ENCODE measurements at places on chromosomes 2 and 18.

DNA sequence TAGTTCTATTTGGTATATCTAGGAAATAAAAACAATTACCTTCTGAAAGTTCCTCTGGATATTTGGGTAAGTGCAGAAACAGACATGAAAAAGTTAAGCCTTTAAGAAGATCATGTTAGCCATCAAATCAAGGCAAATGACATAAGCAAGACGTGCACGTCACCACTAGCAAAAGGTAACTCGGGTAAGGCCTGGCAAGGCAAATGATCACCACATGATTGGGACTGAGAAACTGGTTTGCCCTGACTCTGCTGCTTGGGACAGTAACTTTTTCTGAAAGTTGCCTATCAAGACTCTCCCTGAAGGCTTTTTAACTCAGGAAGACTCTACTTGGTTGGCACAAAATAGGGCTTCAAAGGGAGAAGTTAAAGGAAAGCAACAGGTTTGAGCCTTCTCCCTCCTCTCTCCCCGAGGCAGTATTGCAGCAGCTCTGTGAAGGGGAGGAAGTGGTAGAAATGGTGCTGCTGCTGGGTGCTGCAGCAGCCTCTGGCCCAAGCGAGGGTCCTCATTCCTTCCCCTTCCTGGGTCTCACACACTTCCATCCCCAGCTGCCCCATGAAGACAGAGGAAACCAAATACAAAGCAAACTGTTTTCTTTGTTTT, 17.1 kb upstream of the TMEM237 start:
- no peak for DNase-seq

DNA sequence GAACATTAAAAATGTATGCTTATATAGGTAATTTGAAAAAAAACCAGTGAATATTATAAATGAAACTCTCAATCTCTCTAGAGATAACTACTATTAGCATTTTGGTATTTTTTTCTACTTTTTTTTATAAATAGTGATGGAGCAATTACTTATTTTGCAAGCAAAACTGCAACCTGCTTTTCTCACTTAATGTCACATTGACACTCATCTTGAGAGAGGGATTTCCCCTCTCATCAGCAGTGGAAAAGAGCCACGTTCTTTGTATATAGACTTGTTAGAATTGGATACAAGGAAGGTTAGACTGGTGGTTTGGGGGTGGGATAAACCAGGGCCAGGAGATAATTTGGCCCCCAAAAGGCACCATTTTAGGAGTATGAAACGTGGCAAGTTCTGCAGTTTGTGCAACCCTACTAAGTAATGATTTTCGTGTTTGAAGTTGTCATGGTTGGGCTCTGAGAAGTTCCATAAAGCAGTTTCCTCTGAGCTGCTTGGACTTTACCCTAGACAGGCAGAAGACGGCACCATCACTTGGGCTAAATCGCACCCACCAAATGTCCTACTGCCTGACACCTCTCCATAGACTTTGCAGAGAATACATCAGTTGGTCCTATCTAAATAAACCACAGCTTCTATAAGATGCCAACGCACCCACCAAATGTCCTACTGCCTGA, 194.0 kb downstream of the ACTR3 start:
- DNase-seq = no peak

DNA sequence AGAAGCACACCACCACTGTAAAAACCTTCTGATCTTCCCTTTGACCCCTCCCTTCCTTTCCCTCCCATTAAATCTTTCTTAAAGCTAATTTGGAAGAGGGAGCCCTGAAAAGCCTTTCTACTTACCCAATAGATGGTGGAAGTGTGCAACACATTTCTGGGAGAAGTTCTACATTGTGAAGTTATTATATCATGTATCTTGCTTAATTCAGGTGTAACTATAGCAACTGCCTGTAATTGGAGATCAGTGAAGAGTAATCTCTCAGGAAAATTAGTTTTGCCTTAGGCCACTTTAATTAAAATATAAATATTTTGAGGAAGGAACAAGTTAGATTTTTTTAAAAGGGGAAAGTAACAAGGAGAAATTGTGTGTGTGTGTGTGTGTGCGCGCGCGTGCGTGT, 266.0 kb downstream of the SH3BP4 start:
- DNase-seq = no peak

DNA sequence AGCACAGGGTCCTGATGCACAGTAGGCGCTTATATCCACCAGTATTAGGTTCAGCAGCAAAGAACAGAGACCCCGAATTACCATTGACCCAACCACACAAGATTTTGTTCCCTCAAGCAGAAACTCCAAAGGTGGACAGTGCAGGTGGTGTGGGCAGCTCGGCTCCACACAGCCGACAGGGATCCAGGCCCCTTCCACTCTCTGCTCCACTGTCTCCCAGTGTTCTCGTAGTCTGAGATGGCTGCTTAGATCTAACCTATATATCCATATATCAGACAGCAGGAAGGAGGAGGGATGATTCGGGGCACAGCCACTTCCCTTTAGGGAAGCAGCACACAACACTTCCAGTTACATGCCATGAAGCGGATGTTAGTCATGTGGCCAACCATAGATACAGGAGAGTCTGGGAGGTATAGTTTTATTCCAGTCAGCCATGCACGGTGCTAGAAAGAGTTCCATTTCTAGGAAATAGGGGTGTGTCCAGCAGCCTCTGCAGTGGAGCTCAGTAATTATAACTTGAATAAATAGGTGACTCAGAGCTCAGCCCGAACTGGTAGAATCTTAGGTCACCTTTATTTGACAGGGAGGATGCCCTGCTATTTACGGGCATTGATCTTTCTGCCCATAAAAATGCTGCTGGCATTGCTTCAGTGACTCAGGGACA, 158.9 kb downstream of the TWIST2 start:
- DNase-seq = no peak

DNA sequence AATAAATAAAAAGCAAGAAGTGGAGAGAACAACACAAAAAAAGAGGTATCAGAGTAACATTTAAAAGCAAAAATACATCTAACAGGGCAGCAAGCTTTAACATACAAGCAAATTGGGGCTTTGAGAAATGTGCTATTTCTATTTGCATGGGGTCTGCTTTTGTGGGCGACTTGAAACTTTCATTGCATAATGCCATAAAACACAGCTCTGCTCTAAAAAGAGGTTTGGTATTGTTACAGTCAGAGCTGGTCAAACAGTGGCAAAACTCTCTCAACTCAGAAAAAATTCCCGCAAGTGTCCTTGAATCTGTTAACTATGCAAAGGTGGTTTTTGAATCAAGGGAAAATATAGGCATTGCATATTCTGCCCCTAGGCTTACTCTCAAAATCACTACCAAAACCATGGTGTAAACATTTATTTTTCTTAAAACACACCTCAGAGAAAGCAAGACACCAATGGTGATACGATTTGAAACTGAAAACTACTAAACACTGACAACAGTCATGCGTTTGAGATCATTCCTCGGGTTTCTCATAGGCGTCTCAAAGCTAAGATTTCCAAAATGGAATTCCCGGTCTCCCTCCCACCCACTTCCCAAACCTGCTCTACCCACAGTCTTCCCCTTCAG, 45.5 kb downstream of the RNF152 start:
- no peak for DNase-seq

GRCh38 chr2:241994086-241994485, 124.6 kb downstream of the RTP5 start:
- DNase-seq = no peak

DNA sequence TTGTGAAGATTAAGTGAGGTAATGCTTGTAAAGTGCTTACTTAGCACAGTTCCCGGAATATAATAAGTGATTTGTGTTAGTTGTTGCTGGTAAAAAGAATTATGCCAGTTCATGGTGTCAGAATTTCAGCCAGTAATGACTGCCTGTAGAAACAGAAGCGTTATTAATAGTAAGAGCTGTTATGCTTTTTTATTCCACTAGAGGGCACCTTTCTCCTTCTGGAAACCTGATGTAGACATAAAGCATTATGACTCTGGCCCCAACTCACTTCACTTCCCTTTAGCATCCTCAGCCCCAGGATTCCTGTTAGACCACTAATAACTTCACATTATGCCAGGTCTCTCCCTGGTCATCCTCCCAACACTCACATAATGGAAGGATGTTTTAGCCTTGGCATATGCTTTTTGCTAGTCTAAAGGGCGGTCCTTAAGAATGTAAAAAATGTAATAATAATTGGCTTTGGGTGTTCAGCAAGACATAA, 34.9 kb downstream of the C18orf54 start:
- DNase-seq = peak; percentile 56

DNA sequence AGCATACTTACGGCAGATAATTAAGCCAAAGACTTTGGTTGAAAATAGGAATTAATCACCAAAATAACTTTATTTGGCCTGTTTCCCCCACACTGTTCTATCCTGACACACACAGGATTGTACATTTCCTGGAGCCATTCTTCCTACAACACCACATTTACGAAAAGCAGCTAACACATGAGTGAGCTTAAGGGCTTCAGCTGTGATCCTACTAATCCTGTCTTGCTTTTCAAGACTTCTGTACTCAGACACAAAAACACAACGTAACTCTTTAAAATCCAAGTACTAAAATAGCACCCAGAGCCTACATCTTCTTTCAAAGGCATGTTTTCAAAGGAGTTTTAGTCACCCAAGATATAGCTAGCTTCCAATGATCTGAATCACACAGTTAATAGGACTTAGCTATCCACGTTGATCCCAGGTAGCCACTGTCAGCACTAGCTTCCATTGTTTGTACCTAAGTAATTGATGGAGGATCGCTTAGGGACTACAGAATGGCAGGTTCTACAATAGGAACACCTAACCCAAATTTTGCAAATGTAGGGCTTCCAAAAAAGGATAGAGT, 42.8 kb upstream of the TTC39C start:
- DNase-seq = no peak

DNA sequence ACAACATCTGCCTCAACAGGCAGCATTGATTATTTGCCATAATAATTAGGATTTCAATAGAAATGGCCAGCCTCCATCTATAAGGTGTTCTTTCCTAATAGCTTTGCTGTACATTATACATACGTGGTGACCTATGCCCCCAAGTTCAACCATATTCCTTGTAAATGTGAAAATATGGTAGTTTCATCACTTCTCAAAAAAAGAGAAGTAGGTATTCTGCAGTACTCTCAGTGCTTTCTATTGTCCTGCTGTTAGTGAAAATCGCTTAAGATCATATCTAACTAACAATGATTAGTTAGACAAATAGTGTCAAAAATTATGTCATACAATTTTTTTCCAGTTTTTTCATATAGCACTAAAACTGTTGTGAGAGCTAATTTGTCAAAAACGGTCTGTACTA, 79.6 kb downstream of the SLC4A10 start:
- DNase-seq = no peak

DNA sequence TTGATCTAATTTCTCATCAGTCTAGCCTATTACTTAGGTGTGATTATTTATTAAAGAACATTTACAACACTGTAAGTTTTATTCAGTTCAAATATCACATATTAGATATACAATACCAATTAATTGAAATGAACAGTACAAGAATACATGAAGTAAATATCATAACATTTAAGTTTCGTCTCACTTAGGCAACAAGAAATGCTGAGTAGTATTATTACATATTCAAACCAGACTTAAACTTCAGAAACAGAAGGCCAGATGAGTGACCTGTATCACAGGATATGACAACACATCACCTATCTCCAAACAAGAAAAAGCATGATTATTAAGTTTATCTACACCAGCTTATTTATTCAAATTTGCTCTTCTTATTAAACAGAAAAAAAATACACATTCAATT, 48.9 kb downstream of the LONRF2 start:
- DNase-seq = no peak

- DNase-seq = no peak
Observed at GRCh38 chr2:121159291-121160071, 125.5 kb downstream of the TFCP2L1 start.

DNA sequence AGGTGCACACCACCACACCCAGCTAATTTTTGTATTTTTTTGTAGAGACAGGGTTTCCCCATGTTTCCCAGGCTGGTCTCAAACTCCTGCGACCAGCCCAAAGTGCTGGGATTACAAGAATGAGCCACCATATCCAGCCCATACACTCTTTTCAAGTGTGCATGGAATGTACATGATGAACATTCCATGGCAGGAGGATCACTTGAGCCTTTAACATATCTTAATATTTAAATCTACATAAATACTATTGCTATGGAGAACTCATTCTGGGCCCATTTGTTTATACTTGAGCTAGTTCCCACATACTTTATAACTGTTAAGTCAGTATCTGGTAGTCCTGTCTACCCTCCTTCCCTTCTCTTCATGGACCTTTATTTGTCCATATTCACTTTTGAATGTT, 48.4 kb downstream of the RPE start:
- DNase-seq = no peak

DNA sequence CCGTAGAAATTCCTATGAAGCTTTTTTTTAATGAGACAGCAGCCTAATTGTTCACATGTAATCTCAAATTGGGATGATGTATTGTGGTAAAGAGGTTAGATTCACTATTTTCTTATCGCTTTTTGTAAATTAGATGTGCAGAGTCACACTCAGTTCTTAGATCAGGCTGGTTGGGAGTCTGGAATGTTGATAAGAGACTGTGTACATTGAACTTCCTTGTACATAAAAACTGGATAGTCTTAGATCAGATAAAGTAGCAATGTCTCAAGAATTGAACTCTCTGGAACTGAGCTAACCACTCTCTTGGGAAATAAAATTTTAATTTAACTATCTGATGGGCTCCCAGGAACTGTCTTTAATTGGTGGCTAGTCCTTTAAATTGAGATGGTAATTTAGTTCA, 108.1 kb upstream of the MSTN start:
- DNase-seq = no peak

DNA sequence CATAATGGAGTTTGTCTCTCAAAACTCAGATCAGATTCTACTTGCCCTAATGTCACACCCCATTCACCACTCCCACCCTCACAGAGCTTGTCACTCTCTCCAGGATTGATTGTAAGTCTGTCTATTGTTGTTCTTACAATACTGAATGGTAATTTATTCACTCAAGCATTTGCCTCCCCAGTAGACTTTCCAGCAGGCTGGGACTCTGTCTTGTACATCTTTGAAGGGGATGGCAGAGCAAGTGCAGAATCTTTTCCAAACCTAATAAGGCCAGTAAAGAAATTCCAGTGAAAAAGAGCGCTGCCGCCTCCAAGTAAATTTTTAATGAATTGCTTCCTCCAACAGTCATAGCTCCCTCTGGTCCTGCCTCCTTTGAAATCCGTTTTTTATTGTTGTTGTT, 56.9 kb downstream of the RBM43 start:
- no peak for DNase-seq

DNA sequence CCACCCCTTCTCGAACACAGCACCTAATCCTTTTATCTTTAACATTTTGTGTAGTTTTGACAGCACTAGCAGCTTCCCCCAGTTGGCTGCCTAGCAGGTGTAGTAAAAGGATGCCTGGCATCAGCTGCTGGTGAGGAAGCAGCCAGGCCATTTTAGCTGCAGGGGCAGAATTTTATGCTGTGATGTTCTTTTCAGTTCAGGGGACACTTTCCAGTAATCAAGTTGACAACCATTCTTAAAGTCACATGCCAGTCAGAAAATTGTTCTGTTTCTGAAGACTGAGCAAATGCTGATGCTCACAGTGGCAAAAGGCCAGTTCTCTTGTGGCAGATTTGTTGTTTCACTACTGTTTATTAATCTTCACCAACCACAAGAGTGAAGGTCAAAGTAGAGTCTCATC, 570.8 kb downstream of the CCDC85A start:
- DNase-seq = no peak

All from anterior cingulate cortex (tissue), 58 donors.